ENCODE measurements at places on chromosomes 2 and 18. TPM values are rescaled to one million over a fixed set of nuclear protein-coding genes. Genes with fewer than 3 reads are reported as not detected.

The CCDC141 gene
- total RNA-seq, result 6.4 TPM

The NPAS2 gene
- total RNA-seq, result 32.1 TPM

The SH3BP4 gene
- total RNA-seq, result 20.5 TPM

The HSPD1 gene
- 234 TPM for total RNA-seq

The IGFBP2 gene
- 59.9 TPM for total RNA-seq

The AGXT gene
- 0.32 TPM for total RNA-seq

The GCG gene
- total RNA-seq, result not detected

The PPP1R1C gene
- not detected for total RNA-seq

All from mesenteric fat pad (tissue), 1 donor.